ENCODE measurements at places on chromosomes 2 and 18.

GRCh38 chr18:49768051-49768391, 45.3 kb downstream of the ACAA2 start:
- no peak for DNase-seq

GRCh38 chr2:45506756-45507155, 104.3 kb downstream of the SRBD1 start:
- no peak for DNase-seq

- DNase-seq: no peak
Observed at GRCh38 chr2:122034777-122035176, 279.3 kb downstream of the TSN start.

DNA sequence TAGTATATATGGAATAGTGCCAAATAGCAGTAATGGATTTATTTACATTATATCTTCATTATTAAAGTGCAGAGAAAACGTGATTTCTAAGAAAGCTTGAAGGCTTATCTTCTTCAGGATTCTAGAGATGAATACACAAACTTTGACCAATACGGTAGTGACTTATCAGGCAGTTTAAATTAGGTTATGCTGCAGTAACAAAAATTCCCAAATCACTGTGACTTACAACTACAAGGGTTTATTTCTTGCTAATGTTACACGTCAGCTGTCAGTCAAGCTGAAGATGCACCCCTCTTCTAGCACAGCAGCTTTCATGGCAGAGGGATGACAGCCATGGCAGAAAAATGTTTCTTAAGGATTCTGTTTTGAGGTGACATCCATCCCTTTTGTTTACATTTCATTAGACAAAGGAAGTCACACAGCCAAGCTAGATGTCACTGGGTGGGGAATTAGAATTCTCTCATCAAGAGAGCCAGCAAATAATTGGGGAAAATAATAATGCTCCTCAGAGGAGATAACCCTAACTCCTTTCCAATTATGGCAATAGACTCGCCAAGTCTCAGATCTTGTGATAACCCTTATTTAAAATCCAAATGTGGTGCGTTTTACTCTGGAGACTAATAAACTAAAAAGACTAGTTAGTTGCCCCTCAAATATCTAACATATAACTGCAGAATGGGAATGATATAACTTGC, 268.3 kb upstream of the CYP26B1 start:
- no peak for DNase-seq

DNA sequence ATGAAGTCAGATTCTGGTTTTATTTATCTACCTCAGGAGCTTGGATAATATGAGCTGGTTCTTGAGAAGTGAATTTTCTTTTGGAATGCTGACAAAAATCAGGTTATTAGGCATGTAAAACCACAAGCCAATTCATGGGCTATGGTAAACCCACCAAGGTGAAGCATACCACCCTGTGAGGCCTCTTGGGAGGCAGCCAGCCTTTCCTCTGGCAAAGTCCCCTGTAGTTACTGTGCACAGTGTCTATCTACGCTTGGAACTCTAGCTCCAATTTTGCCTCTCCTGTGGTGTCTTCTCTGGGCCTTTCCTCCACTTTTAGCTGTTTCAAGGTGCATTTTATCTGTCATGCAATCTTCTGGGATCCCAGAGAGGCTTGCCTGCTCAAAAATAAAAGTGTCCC, 242.7 kb upstream of the ZSWIM2 start:
- no peak for DNase-seq

GRCh38 chr2:135685361-135685760, 56.3 kb upstream of the UBXN4 start:
- no peak for DNase-seq

- DNase-seq: no peak
Observed at GRCh38 chr2:150618245-150618895, 130.9 kb upstream of the RND3 start.

- DNase-seq: no peak
Observed at GRCh38 chr2:68746408-68746807, 11.8 kb downstream of the ARHGAP25 start.
